Cortex of kidney (tissue), 1 donor: ENCODE measurements at places on chromosomes 6 and 20.

GRCh38 chr6:132247381-132248159, 153.7 kb downstream of the MOXD1 start:
- DNase-seq = no peak

GRCh38 chr6:98747960-98748359, 86.4 kb upstream of the POU3F2 start:
- no peak for DNase-seq

GRCh38 chr6:148479497-148479896, 136.9 kb downstream of the SASH1 start:
- no peak for DNase-seq

- DNase-seq = no peak
These were observed 6.9 kb upstream of the FAM8A1 start for GRCh38 chr6:17593246-17593645.
